ENCODE measurements at places on chromosomes 6 and 20.
A peak's percentile ranks its signal among the peaks of the same experiment; 100 is the strongest.

GRCh38 chr6:80004173-80005072 lies at the start of gene TTK:
TTK (plus strand) TSS chr6:80004649; CDS start chr6:80005844, 1,195 bp downstream.
- peak; percentile 92 for DNase-seq

GRCh38 chr20:544153-544725 lies 649 bp upstream of the CSNK2A1 start:
- DNase-seq = no peak

DNA sequence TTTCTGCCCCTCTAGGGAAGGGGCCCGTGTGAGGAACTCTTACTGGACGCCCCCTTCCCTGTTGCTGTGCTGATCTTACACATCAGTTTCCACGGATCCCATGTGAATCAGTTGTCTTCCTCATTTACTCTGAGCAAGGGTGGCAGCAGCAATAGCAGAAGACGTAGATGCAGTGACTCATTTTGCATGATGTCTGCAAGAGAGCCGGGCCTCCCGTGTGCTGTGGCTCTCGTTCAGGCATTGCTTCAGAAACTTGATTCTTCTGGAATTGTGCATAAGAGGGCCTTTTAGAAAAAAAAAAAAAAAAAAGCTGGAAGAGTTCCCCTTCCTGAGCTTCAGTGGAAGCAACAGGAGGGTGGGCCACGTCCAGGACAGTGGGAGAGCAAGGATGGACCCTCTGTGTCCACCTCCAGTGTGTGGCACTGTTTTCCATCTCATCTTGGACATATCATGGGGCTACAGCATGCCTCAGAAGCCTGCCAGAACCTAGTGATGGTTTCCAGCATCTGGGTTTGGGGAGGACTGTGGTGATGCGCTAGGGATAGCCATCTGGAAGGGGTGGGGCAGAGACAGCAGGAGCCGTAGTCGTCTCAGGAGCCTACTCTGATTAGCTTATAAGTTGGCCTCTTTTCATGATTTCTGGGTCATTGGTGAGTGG lies 62.1 kb downstream of the FOXO3 start:
- DNase-seq = no peak

DNA sequence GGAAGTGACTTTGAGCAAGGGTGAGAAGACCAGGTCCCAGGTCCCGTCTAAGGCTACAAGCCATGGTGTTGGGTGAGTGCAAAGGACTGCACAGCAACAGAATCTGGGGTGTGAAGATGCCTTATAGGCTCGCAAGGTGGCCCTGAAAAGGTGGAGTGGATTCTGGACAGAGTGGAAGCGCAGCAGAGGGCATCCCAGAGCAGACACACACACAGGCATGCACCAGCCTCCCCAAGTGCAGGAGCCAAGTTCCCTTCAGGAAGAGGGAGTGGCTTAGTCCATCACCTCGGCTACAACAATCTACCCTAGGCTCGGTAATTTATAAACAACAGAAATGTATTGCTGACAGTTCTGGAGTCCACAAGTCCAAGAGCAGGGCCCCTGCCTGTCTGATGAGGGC lies 180.1 kb upstream of the PDE10A start:
- DNase-seq = no peak

GRCh38 chr6:63352544-63353285 lies 32.9 kb upstream of the LGSN start:
- DNase-seq = peak; percentile 10

Measured in left kidney (tissue), 8 donors.